Right renal pelvis (tissue), 4 donors: ENCODE measurements at places on chromosomes 2 and 18. TPM values are rescaled to one million over a fixed set of nuclear protein-coding genes. Genes with fewer than 3 reads are reported as not detected.

Gene C2orf74
- polyA plus RNA-seq, result 46.9 TPM

Gene SERPINB12
- not detected for polyA plus RNA-seq

Gene CLEC4F
- 0.08 TPM for polyA plus RNA-seq

Gene STON1
- polyA plus RNA-seq, result 41.7 TPM

GRCh38 chr18:57431467-57432080, 3.6 kb upstream of the ONECUT2 start:
- no peak for DNase-seq

GRCh38 chr2:232420463-232421188, 14.0 kb downstream of the ALPG start:
- peak; percentile 23 for DNase-seq

- no peak for DNase-seq
Observed at GRCh38 chr2:185796758-185797157, 58.2 kb downstream of the FSIP2 start.

DNA sequence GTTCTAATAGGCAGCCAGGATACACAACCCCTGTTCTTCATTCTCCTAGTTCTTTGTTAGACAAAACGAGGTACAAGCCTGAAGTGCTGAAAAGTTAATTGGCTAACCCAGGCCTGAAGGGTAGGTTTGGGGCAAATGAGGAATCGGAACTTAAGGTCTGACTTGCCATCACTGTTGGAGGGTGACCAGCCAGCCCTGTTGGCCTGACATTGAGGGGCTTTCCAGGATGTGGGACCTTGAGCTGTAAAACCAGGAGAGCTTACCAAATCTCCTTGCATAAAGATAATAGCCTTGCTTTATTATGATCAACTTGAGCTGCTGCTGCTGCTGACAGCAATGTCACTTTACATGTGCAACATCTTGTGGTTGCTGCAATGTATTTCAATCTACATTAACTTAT, 256.0 kb downstream of the VAPA start:
- DNase-seq, result no peak

DNA sequence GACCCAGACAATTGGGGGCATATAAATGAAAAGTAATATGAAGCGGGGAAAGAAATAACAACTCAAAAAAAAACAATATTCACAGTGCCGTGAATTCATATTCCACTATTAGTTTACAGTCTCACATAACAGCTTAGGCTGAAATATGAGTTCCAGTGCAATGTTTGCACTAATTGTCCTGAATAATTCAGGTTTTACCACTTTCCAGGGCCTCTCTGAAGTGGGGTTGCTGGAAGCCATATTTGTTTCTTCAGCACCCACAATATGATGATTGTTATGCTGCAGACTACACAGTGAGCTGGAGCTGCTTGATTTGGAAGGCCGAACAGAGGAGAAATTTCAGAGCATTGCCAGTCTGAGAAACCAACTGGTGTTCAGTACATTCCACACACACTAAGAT, 894.5 kb upstream of the ACVR2A start:
- DNase-seq, result no peak

DNA sequence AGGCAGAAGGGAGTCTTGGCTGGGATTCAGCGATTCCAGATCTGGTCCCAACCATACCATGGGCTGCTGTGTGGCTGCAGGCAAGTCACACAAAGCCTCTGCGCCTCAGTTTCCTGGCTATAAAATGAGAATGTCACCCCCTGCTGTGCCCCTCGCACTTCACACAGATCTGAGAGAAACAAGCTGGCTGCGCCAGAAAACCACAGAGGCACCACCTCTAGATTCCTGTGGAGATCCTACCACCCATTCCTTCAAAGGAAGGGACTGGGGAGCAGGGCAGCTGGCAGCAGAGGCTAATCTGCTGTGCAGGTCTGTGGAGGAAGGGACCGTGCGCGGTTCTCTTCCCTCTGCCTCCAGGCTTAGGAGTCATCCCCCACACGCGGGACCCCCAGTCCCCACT, 19.8 kb downstream of the NEURL3 start:
- DNase-seq, result no peak

DNA sequence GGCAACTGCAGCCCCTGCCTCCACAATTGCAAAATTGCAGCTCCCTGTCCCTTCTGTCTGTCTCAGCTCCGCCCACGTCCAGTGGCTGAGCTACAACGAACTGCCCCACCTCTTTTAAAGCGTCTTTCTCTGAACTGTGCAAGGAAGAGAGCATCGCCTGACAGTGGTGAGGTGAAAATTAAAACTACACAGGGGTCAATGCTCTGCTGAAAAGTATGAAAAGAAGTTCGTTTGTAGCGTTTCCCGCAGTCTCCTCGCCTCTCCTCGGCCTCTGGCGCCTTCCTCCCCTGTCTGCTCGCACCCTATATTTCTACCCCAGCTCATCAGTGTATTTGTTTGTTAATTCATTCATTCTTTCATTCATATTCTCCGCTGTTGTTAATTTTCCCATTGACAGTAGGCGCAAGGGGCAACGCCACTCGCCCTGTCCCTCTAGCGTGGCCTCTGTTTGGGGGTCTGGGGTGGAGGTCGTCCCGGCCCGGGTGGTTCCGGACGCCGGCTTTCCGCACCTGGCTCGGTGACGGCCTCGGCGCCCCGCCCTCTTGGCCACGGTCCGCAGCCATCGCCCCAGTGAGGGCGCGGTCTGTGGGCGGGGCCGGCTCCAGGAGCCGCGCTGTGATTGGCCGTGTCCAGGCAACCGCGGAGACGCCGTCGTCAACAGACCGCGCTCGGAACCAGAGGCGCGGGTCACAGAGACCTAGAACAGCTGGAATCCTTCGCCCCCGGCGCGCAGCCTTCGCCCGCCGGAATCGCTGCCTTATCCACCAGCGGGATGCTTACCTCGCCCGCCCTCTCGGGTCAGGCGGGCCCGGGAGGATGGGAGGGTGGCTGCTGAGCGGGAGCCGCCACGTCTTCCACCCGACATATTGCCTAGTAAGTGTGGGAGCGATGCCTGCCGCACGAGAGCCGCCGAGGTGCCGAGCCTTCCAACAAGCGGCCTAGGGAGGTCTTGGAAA, at the start of gene VWA3B:
Gene VWA3B, plus strand, starts transcription at position 677 of the 956 bp plus-strand sequence. CDS start 5,926 bp downstream, outside the sequence.
- peak; percentile 68 for DNase-seq

DNA sequence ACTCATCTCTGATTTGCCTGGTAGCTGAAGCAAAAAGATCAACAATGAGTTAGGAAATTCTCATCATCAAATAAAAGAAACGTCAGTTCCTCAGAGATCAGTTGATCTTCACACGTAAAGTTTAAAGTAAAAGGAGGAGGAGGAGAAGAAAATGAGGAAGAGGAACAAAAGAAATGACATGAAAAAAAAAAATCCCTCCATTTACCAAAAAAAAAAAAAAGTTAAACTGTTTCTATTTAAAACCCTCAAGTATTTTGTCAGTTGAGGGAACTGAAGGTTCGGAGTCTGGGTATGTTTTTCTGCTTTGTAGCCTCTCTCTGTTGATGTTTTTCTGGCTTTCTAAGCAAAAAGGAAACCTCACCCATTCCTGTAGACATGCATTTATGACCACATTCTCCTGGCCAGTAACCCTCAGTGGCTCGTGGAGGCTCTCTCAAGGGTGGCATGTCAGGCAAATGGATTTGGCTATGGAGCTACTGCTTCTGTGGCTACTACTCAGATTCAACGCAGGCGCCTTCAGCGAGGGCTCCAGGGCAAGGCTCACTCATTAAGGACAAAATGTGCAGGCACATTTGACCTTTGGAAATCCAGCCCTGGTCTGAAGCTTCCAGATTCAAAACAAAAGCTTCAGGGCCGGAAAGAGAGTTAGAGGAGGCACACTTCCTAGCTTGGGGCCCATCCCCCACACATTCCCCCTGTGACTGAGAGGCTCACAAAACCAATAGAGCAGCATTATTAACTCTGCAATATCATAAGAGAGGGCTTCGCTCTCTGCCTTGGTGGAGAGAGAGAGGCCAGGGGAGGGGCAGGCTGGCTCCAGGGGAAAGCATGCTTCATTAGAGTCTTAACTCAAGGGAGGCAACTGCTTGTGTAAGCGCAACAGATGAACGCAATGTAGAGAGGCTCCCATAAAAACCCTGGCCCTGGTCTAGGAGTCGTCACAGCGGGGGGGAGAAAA, 22.3 kb downstream of the KLF7 start:
- peak; percentile 59 for DNase-seq

GRCh38 chr2:27494284-27494943, 586 bp downstream of the FNDC4 start:
- no peak for DNase-seq

DNA sequence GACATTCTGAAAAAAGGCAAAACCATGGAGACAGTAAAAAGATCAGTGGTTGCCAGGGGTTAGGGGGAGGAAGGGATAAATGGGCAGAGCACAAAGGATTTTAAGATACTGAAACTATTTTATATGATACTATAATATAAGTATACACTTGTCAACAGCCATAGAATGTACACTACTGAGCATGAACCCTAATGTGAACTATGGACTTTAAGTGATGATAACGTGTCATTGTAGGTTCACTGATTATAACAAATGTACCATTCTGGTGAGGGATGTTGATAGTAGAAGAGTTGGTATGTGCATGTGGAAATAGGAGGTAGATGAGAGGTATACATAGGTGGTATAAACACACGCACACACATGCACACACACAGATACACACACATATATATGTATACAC, 241.6 kb downstream of the NOL4 start:
- DNase-seq, result no peak

GRCh38 chr2:37156071-37156856, 516 bp downstream of the EIF2AK2 start:
- peak; percentile 53 for DNase-seq

- DNase-seq, result no peak
Observed at GRCh38 chr18:11268153-11268552, 118.8 kb upstream of the PIEZO2 start.

- DNase-seq, result no peak
Observed at GRCh38 chr2:20157193-20157891, 67.6 kb downstream of the SDC1 start.

DNA sequence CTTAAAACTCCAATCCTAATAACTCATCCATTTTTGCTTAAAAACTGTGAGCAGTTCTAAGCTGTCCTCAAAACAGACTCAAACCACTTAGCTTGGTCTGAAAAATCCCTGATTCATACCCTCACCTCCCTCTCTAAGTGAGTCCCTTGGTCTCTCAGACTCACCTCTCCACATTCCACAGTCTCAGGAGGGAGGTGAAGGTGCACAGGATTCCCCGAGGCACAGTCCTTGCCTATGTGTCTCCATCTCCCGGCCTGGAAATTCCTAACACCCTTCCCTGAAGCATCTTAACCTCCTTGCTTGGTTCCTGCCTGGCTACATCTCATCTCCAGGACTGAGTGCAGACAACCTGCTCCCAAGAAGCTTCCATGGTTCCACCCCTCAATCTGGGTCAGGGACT, 45.0 kb downstream of the CYRIA start:
- no peak for DNase-seq

DNA sequence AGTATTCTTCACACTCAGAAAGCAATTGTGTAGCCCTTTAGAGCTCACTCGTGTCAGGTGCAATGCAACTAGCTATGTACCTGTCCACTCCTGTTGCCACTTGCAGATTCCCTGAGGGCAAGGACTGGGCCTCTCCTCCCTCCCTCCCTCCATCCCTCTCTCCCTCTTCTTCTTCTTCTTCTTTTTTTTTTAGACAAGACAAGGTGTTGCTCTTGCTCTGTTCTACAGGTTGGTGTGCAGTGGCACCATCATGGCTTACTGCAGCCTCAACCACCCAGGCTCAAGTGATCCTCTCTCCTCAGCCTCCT, 119.7 kb downstream of the ACKR3 start:
- DNase-seq, result no peak

- DNase-seq, result no peak
Observed at GRCh38 chr18:11980163-11980493, 1.2 kb upstream of the IMPA2 start.

DNA sequence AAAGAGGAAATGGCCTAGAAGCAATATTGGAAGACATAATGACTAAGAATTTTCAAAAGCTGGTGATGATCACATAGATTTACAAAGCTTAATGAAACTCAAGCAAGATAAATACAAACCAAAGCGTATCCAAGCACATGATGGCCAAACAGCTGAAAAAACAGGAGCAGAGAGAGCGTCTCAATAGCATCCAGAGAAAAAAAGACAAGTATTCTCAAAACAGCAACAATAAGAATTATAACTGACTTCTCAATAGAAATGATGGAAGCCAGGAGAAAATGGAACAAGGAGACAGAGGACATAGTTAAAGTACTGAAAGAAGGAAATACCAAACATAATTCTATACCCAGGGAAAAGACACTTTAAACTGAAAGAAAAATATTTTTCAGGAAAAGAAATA, 437.2 kb upstream of the TNP1 start:
- DNase-seq, result no peak
